ENCODE measurements at places on chromosomes 12 and 14. TPM values are rescaled to one million over a fixed set of nuclear protein-coding genes. Genes with fewer than 3 reads are reported as not detected.

KRT80 gene
- polyA plus RNA-seq: 14.9 TPM

TAS2R9 gene
- not detected for polyA plus RNA-seq

ANO4 gene
- 14.1 TPM for polyA plus RNA-seq

GPRC5D gene
- polyA plus RNA-seq: not detected

C14orf132 gene
- 7.1 TPM for polyA plus RNA-seq

CMA1 gene
- polyA plus RNA-seq: not detected

GDF3 gene
- not detected for polyA plus RNA-seq

TDRD9 gene
- polyA plus RNA-seq: not detected

PLA2G1B gene
- not detected for polyA plus RNA-seq

KRT85 gene
- polyA plus RNA-seq: not detected

RTL1 gene
- polyA plus RNA-seq: 0.07 TPM

DNA sequence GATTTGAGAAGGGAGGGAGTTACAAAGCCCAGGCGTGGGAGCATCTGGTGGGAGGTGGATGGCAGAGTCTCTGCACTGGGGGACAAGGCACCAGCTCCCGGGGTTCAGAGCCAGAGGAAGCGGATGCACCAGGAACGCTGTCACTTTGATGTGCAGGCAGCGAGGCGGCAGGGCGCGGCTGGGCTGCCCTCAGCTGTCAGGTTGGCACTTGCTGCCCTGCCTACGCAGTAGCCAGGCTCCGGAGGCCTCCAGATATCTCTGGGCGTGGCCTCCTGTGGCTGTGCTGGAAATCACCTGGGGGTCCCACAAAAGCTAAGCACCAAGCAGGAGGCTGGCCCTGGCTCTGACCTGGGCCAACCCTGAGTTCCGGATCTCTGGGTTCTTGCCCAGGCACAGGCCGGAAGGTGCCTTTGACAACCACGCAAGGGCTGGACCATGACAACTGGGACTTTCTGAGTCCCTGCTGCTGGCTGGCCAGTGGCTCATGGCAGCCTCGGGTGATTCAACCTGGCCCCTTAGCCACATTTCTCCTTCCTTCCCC lies 62.1 kb upstream of the MAP1LC3B2 start:
- no peak for DNase-seq

- no peak for DNase-seq
Measured at GRCh38 chr12:1380171-1380851, 214.1 kb downstream of the FBXL14 start.

DNA sequence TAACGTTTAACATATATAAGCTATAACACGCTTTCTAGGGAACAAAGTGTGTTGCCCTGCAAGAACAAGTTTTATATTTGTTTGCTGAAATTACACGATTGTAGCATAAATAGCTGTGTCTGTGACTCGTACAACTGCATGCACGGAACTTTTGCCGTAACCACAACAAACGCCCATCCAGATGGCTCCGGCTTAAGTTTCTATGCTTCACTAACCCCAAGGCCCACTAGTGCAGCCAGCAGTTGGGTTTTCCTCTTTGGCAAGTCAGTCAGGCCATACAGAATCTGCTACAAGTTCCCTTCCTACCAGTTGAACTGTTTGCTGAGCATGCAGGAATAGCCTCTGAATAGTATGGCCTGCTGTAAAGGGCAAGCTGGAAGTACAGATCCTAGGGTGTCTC lies 12.1 kb downstream of the CSRP2 start:
- no peak for DNase-seq

DNA sequence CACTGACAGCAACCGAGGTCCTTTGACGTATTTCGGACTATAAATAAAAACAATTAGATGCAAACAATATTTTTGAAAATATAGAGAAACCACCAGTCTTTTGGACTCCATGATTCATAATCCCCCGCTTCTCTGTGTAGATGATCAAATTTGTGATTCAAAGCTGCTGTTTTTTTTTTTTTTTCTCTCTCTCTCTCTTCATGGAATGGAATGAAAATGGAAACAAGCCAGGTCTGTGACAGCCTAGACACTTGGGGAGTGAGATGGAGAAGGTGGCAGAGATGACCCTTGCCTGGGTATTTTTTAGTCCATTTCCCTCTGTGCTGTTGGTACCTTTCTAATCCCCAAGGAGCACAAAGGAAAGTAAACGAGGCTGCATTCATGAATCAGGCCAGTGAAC lies 248.5 kb downstream of the GLT1D1 start:
- DNase-seq: no peak

GRCh38 chr12:111406474-111407376 lies 1.0 kb downstream of the SH2B3 start:
- peak; percentile 44 for DNase-seq

DNA sequence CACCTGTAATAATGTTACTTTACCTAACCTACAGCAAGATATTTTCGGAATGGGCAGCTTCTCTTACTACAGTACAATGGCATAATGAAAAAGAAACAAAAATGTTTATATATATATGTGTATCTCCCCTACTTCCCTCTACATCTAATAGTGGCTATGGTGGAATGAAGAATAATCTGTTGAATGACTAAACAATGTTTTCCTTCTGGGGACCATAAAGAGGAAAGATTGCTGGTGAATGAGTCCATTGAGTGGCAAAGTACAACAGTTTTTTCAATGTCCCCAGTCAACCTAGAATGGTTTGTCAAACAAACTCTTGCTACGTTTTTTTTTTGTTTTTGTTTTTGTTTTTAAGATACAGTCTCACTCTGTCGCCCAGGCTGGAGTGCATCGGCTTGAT lies 47.2 kb downstream of the RALGAPA1 start:
- DNase-seq: no peak

GRCh38 chr14:68935761-68936214 lies 43.3 kb downstream of the ACTN1 start:
- no peak for DNase-seq

- DNase-seq: no peak
Measured at GRCh38 chr12:7319930-7320329, 16.1 kb downstream of the ACSM4 start.

DNA sequence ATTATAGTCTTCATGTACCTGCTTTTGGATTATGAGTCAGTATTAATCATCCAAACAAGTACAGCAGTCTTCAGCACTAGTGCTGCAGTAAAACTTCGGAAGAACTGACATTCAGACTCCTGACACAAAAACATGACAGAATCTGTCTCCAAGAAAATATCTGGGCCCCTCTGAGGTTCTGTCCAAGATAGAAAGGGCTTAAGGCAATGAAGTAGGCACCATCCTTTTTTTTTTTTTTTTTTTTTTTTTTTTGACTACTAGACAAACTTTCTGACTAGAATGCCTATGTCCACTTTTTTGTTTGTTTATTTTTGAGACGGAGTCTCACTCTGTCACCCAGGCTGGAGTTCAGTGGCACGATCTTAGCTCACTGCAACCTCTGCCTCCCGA lies 112.5 kb downstream of the MED13L start:
- DNase-seq: no peak

GRCh38 chr12:2637371-2637770 lies 157.4 kb upstream of the FKBP4 start:
- DNase-seq: no peak

DNA sequence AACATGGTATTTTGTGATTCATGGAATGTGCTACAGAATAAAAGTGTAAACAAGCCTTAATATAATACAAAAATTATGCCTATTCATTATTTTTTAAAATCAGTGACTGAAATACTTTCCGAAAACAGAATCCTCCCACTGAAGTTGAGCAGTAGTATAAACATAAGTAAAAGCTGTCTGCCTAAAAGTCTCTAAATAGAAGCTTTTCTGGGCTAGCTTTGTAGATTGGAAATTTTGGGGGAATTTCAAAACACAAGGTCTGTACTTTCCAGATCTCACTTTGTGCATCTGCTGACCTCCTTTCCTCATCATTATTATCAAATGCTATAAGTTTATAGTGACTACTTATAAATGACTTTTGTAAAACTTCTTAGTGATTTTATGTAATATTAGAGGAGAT lies 80.4 kb upstream of the TRHDE start:
- DNase-seq: no peak

- DNase-seq: no peak
Measured at GRCh38 chr12:116319233-116319897, 41.9 kb upstream of the MED13L start.

GRCh38 chr12:91349476-91349875 lies 166.9 kb upstream of the DCN start:
- DNase-seq: no peak

- DNase-seq: no peak
Measured at GRCh38 chr12:51593539-51593938, 2.5 kb downstream of the SCN8A start.

GRCh38 chr12:5582018-5582417 lies 150.1 kb downstream of the NTF3 start:
- no peak for DNase-seq

DNA sequence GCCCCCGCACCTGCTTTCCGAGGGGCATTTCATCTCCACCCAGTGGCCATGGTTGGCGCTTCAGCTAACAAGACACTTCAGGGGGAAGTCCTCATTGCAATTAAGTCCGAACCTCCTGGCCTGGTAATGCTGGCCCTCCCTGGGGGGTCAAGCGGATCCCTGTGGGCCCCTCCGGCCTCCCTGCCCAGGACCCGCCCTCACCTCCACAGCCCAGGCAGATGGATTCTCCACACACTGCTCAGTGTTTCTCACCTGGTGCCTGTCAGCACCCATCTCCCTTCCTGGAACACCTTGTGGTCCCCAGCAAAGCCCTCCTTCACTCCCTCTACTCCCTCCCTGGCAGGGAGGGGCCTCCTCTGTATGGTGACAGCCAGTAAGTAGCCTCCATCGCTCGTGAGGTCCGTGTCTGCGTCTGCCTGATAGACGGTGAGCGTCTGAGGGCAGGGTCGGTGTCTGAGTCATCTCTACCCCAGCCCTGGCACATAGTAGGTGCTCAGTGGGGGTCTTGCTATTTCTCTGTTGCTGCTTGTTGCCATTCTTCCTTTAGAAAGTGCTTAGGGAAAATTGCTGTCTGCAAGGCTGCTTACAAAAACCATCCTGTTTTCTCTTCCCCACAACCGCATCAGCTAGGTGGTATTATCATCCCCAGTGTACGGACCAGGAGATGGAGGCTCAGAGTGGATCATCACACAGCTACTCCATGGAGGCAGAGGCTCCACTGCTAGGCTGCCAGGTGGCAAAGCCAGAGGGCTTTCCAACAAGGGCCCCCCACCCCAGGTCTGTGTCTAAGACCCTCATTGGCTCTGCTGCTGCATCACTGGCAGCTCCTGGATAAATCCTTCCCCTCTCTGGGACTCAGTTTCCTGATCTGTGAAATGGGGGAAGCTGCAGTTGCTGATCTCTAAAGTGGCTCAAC lies 39.7 kb upstream of the EML1 start:
- DNase-seq: no peak

DNA sequence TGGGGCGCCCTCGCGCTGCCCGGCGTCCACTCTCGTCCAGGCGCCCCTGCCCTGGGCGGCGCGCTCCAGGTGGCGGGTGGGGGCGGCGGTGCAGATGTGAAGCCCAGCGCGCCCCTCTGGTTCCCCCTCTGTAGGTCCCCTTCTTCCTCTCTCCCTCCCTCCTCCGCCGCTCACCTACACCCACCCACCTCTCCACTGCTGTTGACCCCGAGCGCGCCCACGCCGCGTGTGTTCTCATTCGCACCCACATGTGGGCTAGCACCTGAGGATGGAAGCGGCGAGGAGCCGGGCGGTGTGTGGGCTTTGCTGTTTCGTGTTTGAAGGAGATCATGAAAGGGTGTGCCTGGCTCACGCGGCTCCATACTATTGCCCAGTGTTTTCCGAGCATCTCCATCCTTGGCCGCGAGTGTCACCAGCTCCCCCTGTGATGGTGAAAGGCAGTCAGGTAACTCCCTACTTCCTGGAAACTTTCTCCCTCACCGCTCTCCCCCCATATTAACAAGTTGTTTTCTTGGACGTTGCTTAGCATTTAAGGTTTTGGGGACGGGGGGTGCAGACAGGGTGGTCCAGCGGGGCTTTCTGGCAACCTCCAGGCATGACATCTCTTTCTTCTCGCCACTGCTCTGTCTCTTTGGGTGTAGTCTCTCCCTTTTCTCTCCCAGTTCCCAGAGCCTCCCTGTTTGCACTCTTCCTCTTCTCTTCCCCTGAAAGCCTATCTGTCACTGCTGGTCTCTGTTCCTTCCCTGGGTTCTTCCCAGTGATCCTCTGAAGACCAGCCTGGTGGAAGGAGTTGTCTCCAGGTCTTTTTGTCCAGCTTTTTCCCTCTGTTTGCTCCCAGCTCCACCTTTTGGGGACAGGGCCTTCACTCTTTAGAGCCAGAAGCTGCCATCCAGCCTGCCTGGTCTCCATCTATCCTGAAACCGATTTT lies 1.6 kb downstream of the CACNA1C start:
- DNase-seq: peak; percentile 58

GRCh38 chr12:110458756-110459155 lies 8.6 kb upstream of the ARPC3 start:
- DNase-seq: no peak

DNA sequence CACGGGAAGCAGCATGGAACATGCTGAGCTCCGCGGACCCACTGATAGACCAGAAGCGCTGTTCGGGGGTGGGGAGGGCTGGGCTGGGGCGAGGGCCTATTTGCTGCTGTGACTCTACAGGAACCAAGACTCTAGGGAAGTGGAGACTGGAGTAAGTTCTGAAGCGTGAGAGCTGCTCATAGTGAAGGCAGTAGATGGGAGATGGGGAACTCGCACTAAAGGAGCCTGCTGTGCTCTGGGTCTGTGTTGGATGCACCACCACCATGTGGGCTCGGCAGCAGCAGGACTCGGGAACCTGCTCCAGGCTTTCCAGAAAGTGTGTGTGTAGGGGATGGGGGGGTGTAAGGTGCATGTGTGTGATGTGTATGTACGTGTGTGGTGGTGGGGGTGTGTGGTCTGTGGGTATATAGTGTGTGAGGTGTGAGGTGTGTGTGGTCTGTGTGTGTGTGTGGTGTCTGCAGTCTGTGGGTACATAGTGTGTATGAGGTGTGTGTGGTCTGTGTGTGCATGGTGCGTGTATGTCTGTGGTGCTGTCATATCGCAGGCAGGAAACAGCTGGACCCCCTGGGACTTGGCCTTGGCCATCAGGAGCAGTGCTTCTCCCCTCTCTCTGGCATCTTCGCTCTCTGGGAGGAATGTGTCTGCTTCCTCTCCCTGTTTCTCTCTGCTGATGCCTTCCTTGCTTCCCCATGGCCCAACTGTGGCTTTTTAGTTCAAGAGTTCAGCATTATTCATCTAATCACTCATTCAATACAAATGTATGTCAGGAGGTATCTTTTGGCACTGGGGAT lies 378.9 kb downstream of the FUT8 start:
- DNase-seq: peak; percentile 21

DNA sequence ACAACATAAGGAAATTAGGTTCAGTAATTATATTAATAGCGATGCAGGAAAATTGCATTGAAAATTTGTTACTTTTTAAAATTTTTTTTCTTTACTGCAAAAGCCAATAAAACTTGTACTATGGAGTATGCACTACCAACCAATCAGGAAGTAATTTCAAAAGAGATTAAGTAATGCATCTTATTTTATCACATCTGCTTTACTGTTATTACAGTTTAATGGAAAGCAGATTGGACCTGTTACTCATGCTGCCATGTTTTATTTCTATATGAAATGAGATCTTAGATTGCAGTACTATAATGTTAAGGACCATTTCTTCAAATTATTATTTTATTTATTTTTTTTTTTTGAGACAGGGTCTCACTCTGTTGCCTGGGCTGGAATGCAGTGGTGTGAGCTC lies 1.7 kb upstream of the STRN3 start:
- DNase-seq: peak; percentile 32

All from SK-N-SH (cell line).